ENCODE measurements at places on chromosomes 3 and 15. TPM values are rescaled to one million over a fixed set of nuclear protein-coding genes. Genes with fewer than 3 reads are reported as not detected.

ROBO2 gene
- total RNA-seq, result not detected

LMAN1L gene
- 0.48 TPM for total RNA-seq

CYP1A2 gene
- not detected for total RNA-seq

CSTA gene
- total RNA-seq, result not detected

GRCh38 chr3:46669191-46669999 lies 24.1 kb downstream of the ALS2CL start:
- no peaks in the 10 kb centered on the region for H3K27me3 ChIP-seq
- H3K27ac ChIP-seq, result no peak overlapping the region
- DNase-seq, result no peak

DNA sequence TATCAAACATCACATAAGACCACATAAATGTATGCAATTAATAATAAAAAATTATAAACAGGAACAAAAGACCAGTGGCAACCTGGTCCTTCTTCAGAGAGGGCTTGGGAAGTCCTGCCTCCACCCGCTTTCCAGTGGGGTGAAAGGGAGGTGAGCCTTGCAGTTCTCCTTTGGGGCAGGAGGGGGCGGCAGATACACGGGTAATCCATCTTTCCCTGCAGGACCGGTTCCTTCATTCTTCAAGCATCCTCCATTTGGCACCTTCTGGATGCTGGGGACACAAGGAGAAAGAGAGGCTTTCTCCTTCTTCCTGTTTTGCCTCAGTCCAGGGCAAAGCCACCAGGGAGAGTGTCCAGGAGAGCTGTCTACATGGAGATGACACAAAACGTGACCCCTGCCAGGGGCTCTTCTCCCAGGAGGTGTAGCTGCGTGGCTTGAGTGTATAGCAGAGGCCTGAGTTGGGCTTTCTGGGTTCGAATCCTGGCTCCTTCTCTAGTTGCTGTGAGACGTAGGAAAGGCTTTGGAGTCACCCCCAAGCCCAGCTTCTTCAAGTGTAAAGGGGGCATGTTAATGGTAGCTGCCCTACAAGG lies 23.2 kb downstream of the RPLP1 start:
- H3K4me1 ChIP-seq, result no peaks in the 10 kb centered on the region
- no peak overlapping the region for H3K27ac ChIP-seq
- no peak overlapping the region for H3K4me3 ChIP-seq
- DNase-seq, result peak; percentile 71
- H3K27me3 ChIP-seq, result peaks cover 26% of the 10 kb centered on the region

GRCh38 chr15:99015698-99016568 lies 8.3 kb upstream of the PGPEP1L start:
- peaks cover 2% of the 10 kb centered on the region for H3K4me1 ChIP-seq
- peaks cover 33% of the 10 kb centered on the region for H3K27me3 ChIP-seq
- H3K4me3 ChIP-seq, result no peak overlapping the region
- no peak overlapping the region for H3K27ac ChIP-seq
- DNase-seq, result no peak
